Astrocyte (in vitro differentiated cells and primary cell): ENCODE measurements at places on chromosomes 5 and 9. TPM values are rescaled to one million over a fixed set of nuclear protein-coding genes. Genes with fewer than 3 reads are reported as not detected.

Gene PLEKHG4B
- 6.1 and 8.1 TPM in 2 replicates for total RNA-seq

GRCh38 chr9:122223435-122223834, 5.3 kb downstream of the LHX6 start:
- peaks cover 93% of the 10 kb centered on the region for H3K27me3 ChIP-seq
- no peaks in the 10 kb centered on the region for H3K36me3 ChIP-seq
- H3K4me3 ChIP-seq: no peak overlapping the region
- no peak overlapping the region for H3K27ac ChIP-seq

- no peaks in the 10 kb centered on the region for H3K4me1 ChIP-seq
- no peak overlapping the region for H3K4me3 ChIP-seq
These were observed 16.8 kb upstream of the SGCD start for GRCh38 chr5:156310115-156310514.

DNA sequence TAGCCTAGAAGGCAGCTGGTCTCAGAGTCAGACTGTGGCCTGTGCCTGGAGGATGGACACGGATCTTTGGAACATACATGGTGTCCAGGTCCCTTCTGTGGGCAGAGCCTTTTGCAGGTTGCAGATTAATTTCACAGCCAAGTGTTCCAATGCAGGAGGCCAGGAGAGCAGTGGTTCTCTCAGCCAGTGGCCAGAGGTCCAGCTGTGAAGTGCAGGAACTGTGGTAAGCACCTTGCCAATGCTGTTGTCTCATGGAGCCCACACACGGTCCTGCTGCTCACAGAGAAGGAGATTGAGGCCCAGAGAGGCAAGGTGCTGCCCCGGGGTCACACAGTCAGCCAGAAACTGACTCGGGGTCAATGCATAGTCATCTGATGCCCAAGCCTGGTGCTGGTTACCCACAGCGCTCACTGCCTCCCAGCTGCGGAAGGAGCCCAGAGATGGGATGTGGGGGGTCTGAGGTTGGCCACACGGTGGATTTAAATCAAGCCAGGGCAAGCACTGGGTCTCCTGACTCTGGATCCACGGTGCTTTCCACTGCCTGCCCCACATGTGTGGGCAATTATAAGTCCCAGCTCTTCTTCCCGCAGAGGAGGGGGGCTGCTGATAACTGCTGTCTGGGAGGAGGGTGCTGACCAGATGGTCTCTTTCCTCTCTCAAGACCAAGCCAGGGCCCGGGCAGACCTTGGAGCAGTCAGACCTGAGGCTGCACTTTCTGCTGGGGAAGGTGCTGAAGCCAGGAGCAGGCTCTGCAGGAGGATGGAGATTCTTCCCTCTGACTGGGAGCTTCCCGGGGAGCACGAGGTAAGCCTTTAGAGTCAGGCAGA, 2.8 kb downstream of the PDGFRB start:
- peak overlapping the region; percentile 68 for H3K4me3 ChIP-seq
- H3K4me1 ChIP-seq: peaks cover 42% of the 10 kb centered on the region
- H3K27me3 ChIP-seq: no peaks in the 10 kb centered on the region
- H3K36me3 ChIP-seq: peaks cover 3% of the 10 kb centered on the region
- DNase-seq: no peak
